ENCODE measurements at places on chromosomes 3 and 15.
A peak's percentile ranks its signal among the peaks of the same experiment; 100 is the strongest.

GRCh38 chr3:129563332-129563731 is 20.4 kb downstream of the H1-8 start:
- no peak for DNase-seq

- DNase-seq: no peak
These were observed 753.4 kb downstream of the FHIT start for GRCh38 chr3:60497902-60498301.

- no peak for DNase-seq
These were observed 45.8 kb downstream of the CHP1 start for GRCh38 chr15:41276831-41277230.

DNA sequence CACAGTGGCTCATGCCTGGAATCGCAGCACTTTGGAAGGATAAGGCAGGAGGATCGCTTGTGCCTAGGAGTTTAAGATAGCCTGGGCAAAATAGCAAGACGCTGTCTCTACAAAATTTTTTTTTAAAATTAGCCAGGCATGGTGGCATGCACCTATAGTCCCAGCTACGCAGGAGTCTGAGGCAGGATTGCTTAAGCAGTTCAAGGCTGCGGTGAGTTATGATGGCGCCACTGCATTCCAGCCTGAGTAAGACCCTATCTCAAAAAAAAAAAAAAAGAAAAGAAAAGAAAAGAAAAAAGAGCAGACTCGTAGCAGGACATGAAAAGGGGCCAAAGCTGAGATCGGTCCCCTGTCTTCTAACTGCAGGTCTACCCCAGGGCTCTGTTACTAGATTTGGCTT is 18.9 kb downstream of the SRGAP3 start:
- DNase-seq: no peak

GRCh38 chr3:5194341-5194740 is 6.8 kb downstream of the EDEM1 start:
- DNase-seq: no peak

DNA sequence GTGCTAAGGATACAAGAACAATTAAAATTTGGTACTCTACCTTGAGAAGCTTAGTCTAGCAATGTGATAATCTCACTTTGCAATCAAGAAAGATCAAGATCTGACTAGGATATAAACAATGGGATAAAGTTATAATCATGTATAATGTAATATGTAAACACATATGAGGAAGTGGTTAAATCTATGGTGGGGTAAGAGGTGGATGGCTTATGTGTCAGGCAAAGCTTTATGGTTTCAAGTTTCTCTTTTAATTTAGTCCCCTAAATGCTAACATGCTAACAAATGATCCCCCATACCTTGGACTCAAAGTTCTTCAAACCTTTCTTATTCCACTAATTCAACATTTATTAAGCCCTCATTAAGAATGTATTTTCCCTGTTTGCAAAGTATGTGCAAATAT is 2.5 kb downstream of the RSL24D1 start:
- no peak for DNase-seq

GRCh38 chr3:9779721-9780457 is 10.1 kb upstream of the CAMK1 start:
- no peak for DNase-seq

DNA sequence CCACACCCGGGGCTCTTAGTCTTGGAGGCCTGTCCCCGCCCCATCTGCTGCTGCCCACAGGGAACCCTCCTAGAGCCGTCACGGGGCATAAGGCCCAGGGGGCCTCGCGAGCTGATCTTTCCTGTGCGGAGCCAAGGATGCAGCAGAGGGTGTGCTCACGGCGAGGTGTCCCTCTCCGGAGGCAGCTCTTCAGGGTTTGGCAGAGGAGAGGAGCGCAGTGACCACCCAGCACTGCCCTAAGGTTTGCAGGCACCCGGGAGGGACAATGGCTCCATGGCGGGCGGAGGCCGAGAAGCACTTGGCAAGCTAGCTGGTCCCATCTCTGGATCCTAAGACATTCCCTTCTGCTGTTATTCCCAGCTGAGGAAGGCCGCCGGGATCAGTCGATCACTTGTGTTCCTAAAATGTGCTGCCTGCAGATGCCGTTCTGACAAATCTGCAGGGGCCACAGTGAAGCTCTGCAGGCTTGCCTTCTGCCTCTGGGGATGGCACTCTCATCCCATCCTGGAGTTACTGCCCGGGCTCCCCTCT is 47.4 kb upstream of the PCSK6 start:
- DNase-seq: no peak

- DNase-seq: no peak
These were observed 49.2 kb downstream of the LRRK1 start for GRCh38 chr15:100968050-100968966.

- no peak for DNase-seq
These were observed 52.3 kb upstream of the FGF7 start for GRCh38 chr15:49370782-49371181.

- DNase-seq: no peak
These were observed 190.7 kb downstream of the ZIC4 start for GRCh38 chr3:147215660-147216059.

DNA sequence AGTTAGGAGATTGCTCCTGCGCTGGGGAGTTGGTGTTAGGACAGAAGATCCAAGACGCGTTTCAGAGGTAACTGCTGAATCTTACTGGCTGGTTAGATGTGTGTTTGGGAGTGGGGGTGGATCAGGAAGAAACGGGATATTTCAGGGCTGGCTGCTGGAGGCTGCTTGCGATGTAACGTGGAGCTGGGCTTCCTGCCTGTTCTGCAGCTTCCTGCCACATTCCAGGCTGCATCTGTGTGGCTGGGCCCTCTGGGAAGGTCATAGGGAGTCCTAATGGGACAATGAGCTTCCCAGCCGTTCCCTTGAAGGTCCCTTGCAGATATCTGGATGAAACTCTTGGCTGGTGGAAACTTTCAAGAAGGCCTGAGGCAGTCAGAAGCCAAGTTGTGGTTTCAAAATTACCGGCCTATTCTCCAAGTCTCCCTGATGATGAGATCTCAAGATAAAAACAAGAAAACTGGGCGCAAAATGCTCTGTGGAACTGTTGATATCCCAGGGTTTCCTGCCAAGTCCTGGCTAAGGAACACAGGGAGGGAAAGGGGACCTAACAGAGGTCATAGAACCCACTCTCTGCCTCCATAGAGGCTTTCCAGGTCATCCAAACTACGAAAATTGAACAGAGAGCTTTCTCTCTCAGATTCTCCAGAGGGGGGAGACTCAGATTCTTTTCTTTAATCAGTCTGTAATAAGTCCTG is 67.0 kb downstream of the NOX5 start:
- no peak for DNase-seq

DNA sequence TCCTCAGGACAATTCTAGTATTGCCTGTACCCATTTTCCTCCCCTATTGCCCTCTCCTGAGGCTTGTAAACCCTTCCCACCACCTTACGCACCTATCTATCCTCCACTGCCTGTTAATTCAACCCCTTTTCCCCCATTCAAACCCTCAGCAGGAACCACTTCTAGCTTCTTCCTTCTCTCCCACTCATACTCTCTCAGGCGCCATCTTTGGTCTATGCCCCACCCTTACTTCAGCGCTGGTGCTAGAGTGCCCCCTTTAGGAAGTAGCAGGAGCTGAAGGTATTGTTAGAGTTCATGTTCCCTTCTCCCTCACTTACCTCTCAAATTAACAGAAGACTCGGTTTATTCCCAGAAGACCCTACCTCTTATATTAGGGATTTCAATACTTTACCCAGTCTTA is 121.8 kb upstream of the NLGN1 start:
- DNase-seq: no peak

DNA sequence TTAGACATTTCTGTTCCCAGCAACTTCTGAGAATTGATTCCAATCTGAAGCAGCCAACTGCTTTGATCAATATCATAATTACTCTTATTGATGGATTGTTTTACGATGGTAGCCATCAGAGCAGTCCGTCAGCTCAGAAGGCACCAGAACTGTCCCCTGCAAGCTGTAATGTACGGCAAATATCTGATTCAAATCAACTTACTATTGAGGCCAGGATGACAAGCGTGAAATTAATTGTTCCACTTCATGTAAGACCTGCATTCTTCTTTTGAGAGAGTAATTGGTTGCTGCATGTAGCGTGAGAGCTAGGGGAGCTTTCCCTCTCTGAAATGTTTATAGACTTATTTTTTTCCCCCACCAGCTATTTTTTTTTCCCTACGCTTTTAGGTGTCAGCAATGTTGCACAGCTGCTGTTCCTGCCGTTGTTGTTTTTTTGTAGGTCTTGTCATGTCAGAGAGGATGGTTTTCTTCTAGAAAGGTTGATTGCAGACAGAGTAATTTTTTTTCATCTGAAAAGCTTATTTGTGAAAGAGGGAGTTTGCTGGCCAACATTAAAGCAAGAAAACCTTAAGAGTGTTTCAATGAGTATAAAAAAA is 134.9 kb downstream of the CACNA2D3 start:
- no peak for DNase-seq

- DNase-seq: no peak
These were observed 46.4 kb upstream of the HES1 start for GRCh38 chr3:194089357-194090177.

GRCh38 chr3:62774221-62774620 is 101.0 kb downstream of the CADPS start:
- DNase-seq: no peak

DNA sequence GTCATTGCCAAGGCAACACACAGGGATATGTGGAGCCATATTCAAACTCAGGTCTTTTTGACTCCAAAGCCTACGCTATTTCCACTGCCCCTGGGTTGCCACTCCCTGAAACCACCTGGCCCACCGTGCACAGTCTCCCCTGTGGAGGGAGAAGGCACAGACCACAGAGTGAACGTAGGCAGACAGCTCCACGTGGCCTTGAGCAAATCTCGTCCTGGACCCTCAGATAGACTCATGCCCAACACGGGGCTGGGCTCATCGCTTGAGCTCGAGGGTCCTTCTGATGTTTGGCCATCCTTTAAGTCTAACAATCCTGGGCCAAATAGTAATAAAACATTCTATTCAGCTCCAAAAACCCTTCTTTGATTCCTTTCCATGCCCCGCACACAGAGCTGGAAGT is 72.0 kb downstream of the CPN2 start:
- DNase-seq: no peak

DNA sequence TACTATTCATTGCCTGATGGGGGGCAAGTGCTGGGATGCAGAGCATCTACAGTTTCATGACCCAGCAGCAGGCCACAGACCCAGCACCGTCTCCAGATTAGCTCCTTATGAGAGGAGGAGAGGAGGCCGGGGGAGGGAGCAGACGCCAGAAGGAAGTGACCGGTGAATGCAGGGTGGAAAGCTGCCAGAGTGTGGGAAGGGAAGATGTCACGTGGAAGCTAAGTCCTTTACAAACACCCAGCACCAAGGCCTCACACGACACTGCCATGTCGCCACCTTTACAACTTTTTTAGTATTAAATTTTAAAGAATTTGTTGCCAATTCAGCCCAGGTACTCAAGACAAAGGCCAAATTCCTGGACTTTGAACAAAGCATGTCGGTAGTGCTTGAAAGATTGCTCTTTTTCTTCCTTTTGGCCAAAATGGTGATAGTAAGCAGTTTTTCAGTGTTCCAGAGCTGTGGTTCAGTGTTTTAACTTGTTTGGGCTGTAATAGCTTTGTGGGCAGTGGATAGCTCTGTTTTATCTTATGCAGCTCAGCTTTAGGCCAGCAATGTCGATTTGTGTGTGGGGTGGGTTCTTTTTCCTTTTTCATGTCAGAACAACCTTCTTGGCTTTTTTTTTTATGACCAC is 58.2 kb downstream of the ZBTB38 start:
- no peak for DNase-seq

DNA sequence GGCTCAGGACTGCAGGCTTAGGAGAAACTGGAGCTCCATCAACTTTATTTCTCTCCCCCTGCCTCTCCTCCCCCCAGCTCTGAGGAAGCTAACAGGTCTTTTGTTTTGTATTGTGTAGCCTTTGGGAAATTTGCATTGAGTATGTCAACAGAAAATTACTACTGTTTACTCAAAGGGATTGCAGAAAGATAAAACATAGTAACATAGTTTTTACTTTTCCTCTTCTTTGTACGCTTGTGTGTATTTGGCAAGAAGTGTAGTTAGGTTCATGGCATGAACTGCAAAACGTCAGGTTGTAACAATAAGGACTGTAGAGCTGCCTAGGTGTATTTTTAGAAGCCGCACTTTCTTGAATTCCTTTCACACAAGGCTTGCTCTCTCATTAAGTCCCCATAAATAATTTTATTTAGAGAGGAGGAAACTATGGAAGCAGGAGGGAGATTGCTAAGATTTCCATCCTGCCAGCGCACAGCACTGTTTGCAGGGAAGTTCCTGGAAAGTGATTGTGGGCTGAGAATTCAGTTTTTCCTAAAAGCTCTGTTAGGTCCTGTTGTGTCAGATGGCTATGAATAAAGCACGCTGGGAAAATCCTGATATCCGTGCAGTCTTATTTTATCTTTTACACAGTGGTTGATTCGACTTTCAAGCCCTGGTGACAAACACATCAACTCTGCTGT is 21.1 kb upstream of the SATB1 start:
- DNase-seq: no peak

DNA sequence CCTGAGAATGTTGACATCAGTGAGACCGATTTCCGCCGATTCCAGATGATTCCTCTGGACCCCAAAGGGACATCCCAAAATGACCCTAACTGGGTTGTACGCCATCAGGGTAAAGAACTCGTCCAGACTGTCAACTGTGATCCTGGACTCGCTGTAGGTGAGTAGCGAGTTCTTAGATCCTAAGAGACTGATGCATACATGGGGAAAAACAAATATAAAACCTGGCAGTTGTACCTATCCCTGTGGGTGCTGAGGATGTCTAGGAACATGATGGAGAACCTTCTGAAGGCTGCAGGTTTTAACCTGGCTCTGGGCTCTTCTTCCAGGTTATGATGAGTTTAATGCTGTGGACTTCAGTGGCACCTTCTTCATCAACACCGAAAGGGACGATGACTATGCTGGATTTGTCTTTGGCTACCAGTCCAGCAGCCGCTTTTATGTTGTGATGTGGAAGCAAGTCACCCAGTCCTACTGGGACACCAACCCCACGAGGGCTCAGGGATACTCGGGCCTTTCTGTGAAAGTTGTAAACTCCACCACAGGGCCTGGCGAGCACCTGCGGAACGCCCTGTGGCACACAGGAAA is 12.3 kb downstream of the THBS1 start:
- DNase-seq: no peak

DNA sequence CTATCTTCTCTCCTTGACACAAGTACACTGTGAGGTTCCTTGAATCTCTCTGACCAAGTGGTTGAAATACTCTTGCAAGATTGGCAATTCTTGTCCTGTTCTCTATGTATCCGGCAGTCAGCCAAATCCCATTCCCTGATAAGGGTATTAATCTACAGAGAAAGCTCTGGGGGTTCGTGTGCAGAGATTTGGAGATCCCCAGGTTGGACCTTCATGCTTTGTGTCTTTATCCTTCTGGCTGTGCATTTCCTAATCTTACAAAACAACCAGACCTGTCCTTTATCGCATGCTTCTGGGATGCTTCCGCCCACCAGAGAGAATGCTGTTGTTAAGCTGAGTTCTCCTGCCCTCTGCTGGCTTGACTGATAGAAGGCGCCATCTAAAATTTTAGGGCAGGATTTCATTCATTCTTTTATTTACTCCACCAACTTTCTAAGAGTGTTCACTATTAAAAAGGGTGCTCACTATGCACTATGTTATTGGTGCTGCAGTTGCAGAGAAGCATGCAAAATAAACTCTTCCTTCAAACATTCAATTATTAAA is 8.6 kb upstream of the SST start:
- peak; percentile 52 for DNase-seq
